ENCODE measurements at places on chromosomes 7 and 10.

DNA sequence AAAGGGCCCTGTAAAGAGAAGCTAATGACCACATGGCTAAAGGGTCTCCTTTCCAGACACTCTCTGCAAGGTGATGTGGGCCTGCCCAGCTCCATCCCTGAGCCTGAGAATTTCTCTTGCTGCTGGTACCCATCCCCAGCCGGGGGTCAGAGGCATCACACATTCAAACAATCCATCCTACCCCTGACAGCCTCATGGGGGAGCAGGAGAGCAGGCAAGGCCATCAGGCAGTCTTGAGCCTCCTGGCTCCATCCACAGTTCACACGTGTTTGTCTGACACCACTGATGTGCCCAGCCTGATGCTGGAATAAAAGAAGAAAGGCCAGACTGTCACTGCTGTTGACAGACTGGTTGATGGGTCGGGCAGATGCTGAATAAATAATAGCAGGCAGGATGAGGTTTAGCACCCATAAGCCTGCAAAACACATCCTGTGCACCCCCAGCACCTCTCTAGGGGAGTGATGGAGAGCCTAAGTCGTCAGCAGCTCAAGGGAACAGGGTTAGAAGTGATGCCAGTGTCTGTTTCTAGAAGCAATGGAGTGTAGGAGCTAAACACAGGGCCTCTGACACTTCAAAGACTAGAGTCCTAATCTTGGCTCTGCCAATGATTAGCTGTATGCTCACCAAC is 43.5 kb downstream of the TLL2 start:
- DNase-seq = no peak

GRCh38 chr10:121624836-121625486 is 26.7 kb upstream of the FGFR2 start:
- no peak for DNase-seq

DNA sequence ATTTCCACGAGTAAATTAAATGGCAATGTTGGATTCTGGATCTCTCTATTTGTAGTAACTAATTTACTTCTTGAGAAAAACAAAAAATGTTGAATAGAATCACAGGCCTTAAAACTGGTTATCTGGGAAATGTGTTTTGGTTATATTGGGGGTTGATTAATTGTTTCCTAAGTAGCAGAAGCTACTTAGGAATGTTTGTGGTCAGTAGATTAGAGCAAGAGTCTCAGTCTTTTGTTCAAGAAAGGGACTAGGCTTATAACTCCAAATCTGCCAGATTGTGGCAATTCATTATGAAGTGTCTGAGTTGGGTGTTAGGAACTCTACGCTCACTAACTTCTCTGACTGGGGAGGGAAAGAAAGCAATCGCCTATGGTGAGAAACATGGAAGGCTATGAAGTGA is 244.3 kb upstream of the PHYHIPL start:
- DNase-seq = no peak

DNA sequence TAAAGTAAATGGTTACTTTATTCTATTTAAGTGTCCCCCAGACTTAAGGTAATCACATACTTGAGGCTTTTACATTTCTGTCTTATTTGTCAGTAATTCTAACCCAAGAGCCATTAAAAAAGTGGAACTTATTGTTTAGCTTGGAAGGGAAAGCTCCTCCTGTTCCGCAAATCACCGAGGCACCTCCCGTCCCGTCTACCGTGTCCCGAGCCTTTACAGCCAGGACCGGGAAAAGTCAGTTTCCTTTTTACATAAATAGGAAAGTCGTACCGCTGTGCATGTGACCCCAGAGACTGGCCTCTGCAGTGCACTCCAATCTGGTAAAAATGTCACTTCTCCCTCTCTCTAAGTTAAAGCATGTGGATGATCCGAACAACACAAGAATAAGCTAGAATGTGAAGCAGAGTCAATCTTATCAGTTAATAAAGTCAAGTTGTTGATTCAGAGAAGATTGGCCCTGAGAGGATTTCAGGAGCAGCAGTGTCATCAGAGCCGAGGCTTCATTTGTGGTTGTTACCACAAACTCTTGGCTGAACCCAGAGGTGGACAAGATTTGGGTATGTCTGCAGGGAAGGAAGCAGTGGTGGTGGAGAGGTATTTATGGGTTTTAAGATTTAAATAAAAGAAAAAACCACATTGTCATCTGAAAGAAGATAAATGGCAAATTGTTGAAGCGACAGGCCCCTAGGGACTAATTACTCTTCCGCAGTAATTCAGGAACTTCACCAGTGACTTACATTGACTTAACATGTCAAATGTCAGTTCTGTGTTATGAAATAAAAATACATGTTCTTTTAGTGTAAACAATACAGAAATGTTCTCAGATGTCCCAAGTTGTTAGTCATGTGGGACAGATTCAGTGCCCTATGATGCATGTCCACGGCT is 316.6 kb upstream of the ZNF32 start:
- no peak for DNase-seq

DNA sequence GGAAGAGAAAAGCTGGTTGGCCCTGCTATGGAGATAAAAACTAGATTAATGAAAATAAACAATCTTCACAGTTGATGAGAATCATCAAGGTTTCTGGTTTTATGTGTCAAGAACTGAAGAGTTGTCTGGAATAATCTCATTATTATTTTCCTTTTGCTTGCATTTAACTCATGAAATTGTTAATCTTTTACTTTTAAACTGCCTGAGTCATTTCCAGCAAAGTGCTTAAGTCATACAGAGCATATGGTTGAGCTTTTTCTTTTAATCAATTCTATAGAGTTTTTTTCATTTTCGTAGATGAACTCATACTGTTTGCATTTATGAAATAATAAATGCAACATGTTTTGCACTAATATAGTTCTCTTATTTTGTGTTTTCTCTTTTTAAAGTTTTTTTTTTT is 747.9 kb downstream of the NXPH1 start:
- DNase-seq = no peak

DNA sequence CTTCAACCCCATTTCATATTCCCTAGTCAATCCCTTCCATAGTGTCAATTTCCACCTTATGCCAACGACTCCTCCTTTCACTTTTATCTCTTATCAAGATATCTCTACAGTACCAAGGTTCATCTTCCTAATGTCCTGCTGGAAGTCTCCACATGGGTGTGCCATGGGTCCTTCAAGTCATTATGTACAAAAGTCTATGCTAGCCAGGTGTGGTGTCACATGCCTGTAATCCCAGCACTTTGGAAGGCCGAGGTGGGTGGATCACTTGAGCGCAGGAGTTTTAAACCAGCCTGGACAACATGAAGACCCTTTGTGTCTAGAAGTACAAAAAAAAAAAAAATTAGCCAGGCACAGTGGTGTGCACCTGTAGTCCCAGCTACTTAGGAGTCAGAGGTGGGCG is 47.6 kb downstream of the PRTFDC1 start:
- no peak for DNase-seq

GRCh38 chr10:38050212-38050611 is 39.7 kb downstream of the ZNF33A start:
- no peak for DNase-seq

GRCh38 chr10:115321360-115321759 is 228.2 kb downstream of the ATRNL1 start:
- DNase-seq = no peak

GRCh38 chr10:99569961-99570360 is 37.2 kb downstream of the NKX2-3 start:
- DNase-seq = no peak

- DNase-seq = no peak
Measured at GRCh38 chr7:114652041-114652440, 237.4 kb downstream of the FOXP2 start.

DNA sequence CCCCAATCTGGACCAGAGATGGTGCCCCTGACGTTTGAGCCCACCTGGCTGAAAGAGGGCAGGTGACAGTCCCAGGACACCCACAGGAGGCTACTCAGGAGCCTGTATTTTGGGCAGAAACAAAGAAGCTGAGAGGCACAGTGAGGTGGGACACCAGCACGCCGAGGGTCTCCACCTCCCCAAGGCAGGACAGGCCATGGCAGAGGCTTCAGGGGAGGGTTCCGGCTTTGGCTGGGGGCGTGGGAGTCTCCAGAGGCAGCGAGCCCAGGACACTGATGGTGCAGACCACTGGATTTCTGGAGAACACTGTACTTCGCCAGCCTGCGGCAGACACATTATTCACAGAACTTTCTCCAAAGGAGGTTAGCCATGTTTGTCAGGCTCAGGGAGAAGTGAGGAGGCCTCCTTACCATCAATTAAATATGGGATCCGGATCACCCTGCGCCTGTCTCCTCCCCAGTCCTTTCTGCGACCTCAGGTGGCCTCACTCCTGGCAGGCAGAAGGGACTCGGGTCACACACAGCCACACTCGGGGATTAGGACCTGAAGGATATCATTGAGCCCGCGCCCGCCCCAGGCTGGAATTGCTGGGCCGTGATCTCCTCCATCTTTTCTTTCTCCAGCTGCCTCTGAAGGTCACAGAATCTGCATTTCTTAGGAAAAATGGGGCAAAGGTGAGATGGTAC is 98.3 kb downstream of the MKI67 start:
- no peak for DNase-seq

- DNase-seq = no peak
Measured at GRCh38 chr10:13842117-13842516, 255.4 kb downstream of the PRPF18 start.

DNA sequence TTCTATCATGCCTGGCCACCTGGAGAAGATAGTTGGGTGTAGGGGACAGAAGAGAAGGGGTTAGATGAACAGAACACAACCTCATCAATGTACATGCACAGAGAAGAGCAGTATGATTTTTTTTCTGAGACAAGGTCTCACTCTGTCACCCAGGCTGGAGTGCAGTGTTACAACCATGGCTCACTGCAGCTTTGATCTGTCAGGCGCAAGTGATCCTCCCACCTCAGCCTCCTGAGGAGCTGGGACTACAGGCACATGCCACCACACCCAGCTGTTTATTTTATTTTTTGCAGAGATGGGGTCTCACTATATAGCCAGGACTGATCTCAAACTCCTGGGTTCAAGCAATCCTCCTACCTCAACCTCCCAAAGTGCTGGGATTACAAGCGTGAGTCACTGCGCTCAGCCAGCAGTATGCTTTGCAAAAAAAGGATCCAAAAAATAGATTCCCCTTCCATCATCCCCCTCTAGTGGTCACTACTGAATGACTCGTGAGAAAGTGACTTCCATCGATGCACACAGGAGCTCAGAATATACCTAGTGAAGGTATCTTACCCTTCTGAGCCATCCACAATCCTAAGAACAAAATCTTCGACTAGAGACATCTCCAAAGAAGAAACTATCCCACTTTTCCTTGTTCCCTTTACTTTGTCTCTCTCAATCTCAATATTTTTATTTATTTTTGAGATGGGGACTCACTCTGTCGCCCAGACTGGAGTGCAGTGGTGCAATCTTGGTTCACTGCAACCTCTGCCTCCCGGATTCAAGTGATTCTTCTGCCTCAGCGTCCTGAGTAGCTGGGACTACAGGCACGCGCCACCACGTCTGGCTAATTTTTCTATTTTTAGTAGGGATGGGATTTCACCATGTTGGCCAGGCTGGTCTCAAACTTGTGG is 21.0 kb downstream of the ZCWPW1 start:
- DNase-seq = no peak

DNA sequence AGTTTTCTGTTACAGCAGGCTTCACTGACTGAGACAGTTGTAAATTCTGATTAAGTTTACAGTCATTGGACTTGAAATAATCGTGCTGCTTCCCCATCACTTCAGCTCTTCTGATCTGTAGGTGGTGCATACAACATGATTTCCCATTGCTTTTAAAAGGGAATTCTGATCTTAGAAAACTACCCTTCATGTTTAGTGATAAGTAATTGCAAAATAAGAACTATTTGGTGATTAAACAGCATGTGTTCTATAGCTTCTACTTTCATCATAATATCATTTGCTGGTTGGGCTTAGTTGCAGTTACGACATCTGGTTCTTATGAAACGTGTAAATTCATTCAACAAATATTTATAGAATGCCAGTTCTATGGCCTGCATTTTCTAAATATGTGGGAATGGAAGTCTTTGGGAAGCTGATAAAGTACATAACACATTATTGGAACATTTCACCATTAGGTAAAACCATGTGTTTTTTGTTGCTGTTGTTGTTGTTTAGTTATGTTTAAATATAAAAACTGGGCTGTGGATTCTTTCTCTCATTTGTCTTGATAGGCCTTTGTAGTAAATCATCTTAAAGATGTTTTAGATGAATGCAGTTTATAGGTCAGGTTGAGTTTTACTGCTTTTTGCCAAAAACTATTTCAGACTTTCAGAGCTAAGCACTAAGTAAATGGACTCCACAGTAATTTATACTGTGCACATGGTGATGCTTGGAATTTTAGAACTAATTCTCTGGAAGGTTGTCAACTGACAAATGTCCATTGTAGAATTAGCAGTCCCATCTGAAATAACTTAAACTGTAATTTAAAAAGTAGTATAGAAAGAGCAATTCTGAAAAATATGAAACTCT is 13.1 kb downstream of the GNAI1 start:
- no peak for DNase-seq

DNA sequence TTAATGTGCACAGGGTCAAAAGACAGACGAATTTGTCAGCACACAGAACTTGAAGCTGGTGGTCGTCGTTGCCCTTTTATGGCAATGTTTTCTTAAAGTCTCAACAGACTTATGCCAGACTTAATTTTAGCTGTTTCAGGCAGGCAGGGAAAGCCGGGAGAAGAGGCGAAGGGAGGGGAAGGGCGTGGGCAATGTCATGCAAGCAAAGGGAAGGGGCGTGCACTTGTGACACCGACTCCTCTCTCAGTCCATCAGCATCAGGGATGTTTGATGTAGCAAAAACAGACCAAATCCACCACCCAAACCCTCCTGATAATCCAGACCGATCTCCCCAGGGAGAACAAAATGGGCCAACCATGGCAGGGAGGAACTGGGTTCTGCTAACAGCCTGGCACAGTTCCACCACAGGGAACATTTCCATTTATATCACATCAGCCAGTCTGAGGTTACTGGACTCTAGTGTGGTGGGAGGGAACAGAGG is 118.1 kb upstream of the RHEB start:
- no peak for DNase-seq

- no peak for DNase-seq
Measured at GRCh38 chr10:31883397-31883796, 45.2 kb downstream of the ARHGAP12 start.

DNA sequence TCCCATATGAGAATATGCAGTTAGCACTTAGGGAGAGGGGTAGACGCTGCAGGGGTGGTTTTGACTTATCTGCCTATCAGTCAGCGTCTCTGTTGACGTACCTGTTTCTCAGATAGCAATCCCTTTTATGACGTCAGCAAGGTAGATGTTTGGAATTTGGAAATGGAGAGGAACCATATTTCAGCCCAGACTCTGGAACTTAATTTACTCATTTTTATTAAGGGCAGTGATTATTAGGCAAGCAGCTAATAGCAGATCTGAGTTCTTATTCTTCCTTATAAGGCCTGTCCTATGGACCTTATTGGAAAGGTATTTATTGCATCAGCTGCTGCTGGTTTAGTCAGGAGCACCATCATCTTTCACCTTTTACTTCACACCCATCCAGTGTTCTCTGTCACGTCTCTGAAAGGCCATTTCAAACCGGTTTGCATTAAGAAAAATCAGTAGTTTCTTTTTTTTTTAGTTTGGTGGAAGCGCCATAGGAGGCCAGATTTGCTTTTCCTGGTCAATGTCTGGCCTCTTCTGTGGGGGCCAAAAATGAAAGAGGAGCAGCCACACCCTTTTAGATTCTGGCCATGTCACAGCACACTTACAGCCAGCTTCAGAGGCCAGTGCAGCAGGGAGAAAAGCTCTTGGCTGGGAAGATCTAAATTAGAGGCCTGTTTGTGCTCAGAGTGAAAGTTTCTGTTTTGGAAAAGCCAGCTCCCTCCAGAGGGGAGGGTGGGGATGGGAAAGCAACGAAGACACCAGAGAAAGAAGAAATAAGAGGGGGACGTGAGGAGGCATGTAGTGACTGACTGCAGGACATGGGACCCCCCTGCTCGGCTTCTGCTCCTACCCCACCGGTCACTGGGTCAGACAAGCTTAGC is 146.3 kb downstream of the TCF7L2 start:
- no peak for DNase-seq

Measured in stimulated activated CD4-positive, alpha-beta T cell treated with anti-CD3 and anti-CD28 coated beads, Interleukin-1b, Interleukin-23, amount 100 ng/mL, for 4 hours (primary cell).